ENCODE measurements at places on chromosomes 6 and 20.

GRCh38 chr20:64256282-64256935 is 861 bp downstream of the PCMTD2 start:
- DNase-seq, result no peak

- no peak for DNase-seq
Measured at GRCh38 chr6:41160933-41161332, 2.0 kb downstream of the TREM2 start.

- DNase-seq, result peak; percentile 83
Measured at GRCh38 chr20:46308258-46309157, at the start of gene CDH22. TSS of gene CDH22 (minus strand) at chr20:46308498. CDS start at chr20:46251294, 57,204 bp downstream.

DNA sequence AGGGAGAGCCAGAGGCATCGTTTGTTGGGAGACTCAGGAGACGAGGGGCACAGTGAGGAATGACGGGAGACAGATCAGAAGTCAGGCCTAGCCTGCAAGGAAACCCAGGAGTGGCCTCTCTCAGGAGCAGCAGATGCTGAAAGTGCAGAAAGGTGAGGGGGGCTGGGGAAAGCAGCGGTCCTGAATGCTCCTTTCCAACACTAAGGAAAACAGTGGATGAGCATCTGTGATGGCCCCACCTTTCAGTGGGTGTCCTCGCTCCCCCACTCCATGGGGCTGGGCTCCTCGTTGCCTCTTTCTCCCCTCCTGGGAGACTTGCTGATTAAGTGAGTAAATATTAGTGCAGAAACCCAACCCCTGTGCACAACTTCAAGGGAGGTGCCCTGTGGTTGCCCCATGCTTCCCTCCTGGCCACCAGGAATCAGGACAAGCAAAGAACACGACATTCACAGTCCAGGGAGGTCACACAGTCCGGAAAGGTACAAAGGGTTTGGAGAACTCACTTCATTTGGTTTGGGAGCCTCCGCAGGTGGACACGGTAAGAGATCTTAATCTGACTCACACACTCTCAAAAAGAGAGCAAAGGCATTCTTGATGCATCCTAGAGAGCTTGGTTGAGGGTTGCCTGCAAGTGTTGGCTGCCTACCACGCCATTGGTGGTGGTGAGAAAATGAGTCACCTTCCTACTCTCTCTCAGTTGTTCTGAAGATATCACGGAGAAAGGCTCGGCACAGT is 9.7 kb upstream of the BPIFB1 start:
- DNase-seq, result no peak

GRCh38 chr20:1734269-1734858 is 76.8 kb upstream of the SIRPG start:
- no peak for DNase-seq

All from HEK293T (cell line).